ENCODE measurements at places on chromosomes 12 and 14.
A peak's percentile ranks its signal among the peaks of the same experiment; 100 is the strongest.

DNA sequence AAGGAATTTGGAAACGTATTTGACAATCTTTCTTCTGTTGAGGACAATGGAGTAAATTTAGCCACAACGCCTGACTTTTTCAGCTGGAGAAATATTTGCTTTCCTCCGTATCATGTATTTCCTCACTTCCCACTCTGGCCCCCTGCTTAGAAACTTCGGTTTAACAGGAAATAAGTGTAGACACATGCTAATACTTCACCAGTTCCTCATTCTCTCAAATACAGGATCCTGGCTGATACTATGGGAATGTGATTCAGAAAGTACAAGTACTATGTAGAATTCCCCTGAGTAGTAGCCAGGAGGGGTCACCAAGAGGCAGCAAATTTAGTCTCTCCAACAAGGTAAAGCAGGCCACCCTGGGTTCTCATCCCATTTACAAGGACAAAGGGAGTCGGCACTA is 58.0 kb downstream of the FAR2 start:
- DNase-seq: no peak

- no peak for DNase-seq
Measured at GRCh38 chr12:57129321-57129842, 1.1 kb downstream of the LRP1 start.

DNA sequence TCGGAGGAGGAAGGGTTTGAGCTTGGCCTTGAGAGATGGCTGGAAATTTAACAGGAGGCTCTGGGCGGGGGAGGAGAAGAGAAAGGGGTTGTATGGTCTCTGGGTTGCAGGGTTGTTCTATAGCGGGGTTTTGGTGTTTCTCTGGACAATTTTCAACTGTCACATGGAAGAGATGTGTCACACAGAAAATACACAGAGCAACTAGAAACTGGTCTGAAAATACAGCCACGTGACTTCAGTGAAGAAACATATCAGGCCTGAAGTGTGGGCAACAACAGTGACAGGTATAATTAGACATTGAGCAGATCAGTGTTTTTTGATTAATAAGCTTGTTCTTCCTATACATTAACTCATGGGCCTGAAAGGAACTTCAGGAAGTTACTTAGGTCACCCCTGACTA is 205.3 kb upstream of the HMGA2 start:
- DNase-seq: no peak

DNA sequence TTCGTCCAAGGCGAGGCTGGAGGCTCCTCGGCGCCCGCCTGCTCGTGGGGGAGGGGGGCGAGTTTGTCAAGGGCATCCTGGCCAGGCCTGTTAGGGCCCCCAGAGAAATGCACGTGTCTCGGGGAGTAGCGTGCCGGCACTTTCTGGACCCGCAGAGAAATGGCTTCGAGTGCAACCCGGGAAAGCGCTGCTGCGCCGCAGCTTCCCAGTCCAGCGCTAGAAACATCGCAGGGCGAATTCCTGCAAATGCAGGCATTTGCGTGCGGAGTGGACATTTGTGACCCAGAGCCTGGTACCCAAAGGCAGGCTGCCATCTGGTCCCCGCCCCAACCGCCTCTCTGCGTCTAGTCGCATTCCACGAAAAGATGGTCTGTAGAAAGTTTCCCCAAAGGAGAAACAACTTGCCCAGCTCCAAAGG is 756 bp downstream of the LGR5 start:
- DNase-seq: no peak

GRCh38 chr14:68416171-68416570 is 376.7 kb downstream of the ZFP36L1 start:
- DNase-seq: no peak

GRCh38 chr14:44029933-44030332 is 477.1 kb downstream of the FSCB start:
- no peak for DNase-seq

- DNase-seq: no peak
Measured at GRCh38 chr14:74711651-74712050, 1.2 kb downstream of the AREL1 start.

DNA sequence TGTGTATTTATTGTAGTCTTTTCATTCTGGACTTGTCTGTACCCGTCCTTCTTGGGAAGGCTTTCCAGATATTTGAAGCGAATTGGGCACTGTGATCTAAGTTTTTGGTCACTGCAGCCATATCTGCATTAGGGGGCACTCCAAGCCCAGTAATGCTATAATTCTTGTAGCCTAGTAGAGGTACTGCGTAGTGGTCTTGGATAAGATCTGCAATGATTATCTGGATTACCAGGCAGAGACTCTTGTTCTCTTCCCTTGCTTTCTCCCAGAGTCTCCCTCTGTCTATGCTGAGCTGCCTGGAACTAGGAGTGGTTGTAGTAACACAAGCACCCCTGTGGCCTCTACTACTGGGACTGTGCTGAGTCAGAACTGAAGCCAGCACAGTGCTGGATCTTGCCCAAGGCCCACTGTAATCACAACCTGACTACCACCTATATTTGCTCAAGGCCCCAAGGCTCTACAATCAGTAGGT is 30.0 kb downstream of the SLC38A2 start:
- peak; percentile 48 for DNase-seq

GRCh38 chr12:154058-154457 is 59.9 kb downstream of the SLC6A12 start:
- DNase-seq: no peak

DNA sequence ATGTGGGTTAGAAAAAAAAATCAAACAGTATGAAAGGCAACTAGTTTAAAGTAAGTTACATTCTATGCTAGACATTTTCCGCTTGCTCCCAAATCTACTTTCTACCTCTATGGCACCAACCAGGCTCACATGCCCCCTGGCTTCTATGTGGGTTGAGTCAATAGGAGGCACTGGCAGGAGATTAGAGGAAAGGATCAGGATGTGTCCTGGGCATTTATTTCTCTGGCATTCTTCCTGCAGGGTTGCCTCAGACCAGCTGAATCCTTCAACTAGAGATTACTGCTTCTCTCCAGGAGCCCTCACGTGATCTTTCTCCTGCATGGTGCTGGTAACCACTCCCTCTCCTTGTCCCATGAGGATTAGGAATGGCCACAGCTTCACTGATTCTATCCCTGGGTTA is 14.9 kb upstream of the CCDC60 start:
- DNase-seq: no peak

GRCh38 chr12:80777587-80777986 is 60.9 kb downstream of the MYF5 start:
- DNase-seq: peak; percentile 43

GRCh38 chr14:69684461-69685217 is 73.2 kb downstream of the SUSD6 start:
- peak; percentile 13 for DNase-seq

- DNase-seq: no peak
Measured at GRCh38 chr14:20493634-20494033, 11.7 kb upstream of the RNASE10 start.

All from erythroblast (primary cell).